Fibroblast of the aortic adventitia (primary cell): ENCODE measurements at places on chromosomes 3 and 15.

GRCh38 chr15:60315878-60316277 lies 81.9 kb downstream of the ANXA2 start:
- no peak for DNase-seq

DNA sequence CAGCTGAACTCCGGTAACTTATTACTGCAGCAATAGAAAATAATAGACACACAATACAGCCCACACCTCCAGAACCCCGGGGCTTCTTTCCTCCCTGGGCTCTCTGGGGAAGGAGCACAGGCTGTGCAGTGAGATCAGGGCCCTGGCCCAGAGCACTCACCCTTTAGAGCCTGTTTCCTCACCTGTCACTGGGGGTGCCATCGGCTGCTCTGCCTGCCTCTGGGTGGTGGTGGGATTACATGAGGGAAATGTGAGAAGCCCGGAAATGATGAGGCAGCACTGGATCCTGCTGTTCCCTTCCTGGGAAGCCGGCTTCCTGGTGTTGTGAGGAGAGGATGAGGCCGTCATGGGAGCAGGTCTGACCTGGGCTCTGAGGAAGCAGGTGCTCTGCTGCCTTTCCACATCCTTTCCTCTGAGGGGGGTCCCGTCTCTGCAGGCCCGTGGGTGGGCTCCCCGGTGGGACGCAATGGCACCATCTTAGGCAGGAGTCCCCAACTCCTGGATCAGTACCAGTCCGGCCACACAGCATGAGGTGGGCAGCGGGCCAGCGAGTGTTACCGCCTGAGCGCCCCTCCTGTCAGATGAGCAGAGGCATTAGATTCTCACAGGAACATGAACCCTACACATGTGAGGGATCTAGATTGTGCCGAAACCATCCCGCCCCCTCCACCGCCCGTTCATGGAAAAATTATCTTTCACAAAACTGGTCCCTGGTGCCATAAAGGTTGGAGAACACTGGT lies 220.9 kb upstream of the CTDSPL start:
- DNase-seq: no peak

- no peak for DNase-seq
These were observed 428.3 kb downstream of the CNTN4 start for GRCh38 chr3:2526926-2527325.

GRCh38 chr15:92893200-92893599 lies 6.9 kb upstream of the CHD2 start:
- no peak for DNase-seq

DNA sequence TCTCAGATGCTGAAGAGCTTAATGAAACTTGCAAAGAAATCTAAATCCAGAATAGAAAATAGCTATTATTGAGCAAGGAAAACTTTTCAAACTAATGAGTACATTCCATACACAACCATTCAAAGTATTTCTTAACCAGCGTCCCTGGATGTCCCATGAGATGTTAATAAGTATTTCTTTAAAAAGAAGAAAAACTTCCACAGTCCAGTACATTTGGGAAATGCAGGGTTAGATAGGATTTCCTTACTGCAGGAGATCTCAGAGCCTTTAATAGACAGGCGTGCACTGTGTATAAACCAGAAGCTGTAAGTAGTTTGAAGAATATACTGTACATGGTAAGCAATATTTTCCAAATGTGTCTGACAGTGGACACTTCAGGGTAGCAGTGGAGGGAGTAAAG lies 29.6 kb upstream of the BHLHE40 start:
- peak; percentile 20 for DNase-seq

DNA sequence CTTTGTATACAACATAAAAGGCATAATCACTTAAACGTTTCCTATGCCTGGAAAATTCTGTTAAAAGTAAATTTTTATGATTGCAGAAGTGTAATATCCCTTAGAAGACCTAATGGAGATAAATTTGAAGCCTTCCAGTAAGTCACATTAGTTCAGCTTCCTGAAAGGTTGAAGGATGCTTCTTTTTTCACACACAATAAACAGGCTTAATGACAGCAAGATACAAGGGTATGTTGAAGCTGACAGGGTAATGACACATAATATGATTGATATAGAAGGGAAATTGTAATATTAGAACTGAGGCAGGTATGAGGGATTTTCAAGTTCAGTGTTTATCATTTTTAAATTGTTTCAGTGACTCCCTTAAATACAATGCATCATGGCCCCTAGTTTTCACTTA lies 161.8 kb upstream of the NAALADL2 start:
- no peak for DNase-seq

- DNase-seq: no peak
These were observed 14.3 kb upstream of the DHX36 start for GRCh38 chr3:154338570-154338969.

DNA sequence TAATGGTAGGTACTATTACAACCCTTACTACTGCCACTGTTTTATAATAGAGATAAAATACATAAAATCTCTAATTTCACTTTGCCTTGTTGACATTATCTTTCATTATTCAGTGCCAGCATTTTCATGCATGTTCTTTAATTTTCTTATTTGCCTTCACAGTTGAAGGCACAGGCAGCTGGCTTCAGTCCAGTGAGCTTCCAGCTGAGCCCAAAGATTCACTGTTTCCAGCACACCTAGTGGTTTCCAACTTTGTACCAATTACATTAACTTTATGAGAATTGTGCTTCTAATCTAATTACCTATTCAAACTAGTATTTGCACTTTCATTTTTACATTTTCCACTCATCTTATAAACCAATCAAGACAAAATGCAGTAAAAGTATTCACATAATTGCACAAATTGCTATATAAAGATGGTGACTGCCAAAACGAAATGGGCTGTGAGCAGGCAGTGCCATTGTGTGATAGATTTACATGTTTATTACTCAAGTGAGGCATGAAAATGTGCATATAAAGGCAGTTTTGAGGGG lies 228.3 kb downstream of the MFSD1 start:
- DNase-seq: no peak

DNA sequence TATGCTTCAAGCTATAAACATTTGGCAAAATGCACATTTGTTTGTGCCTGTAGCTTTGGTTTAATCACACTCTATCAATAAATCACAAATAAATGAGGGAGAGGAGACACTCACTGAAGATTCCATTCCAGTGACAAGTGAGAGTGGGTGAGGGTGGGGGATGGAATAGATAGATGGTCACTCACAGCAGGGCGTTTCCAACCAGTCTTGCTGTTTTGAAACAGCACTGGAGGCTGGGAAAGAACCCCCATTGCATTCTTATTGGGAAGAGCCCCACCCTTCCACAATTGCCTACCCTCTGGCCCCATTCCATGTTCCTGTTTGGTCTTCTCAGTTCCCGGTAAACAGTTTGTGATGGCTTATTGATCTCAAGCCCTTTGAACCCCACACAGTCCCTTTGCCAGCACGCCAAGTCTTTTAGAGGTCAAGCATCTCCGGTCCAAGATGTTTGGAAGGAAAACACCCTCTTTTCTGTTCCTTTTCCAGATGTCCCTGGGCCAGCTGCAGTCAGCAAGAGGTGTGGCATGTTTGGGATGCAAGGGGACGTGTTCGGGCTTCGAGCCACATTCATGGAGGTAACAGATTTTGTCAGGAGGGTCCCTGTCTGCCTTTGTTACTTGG lies 30.7 kb downstream of the LMCD1 start:
- peak; percentile 64 for DNase-seq

DNA sequence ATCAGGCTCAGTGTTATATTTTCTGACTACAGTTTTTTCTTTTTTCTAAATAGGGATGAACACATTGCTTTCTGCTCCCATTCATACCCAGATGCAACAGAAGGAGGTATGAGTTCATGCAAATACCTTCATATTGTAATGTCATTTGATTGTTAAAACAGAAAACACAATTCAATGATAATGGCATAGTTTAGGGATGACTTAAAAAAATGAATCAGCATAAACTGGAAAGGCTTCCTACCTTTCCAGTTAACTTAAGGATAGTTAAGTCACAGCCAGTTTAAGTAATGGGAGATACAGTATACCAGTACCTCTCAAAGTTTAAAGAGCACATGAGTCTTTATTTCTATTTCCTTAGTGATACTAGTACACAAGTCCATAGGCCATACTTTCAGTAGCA lies 24.9 kb downstream of the KNL1 start:
- peak; percentile 37 for DNase-seq

- DNase-seq: peak; percentile 16
These were observed 790 bp downstream of the PARP14 start for GRCh38 chr3:122681284-122681973.

- DNase-seq: peak; percentile 86
These were observed 37.7 kb downstream of the PLD1 start for GRCh38 chr3:171772427-171773056.

DNA sequence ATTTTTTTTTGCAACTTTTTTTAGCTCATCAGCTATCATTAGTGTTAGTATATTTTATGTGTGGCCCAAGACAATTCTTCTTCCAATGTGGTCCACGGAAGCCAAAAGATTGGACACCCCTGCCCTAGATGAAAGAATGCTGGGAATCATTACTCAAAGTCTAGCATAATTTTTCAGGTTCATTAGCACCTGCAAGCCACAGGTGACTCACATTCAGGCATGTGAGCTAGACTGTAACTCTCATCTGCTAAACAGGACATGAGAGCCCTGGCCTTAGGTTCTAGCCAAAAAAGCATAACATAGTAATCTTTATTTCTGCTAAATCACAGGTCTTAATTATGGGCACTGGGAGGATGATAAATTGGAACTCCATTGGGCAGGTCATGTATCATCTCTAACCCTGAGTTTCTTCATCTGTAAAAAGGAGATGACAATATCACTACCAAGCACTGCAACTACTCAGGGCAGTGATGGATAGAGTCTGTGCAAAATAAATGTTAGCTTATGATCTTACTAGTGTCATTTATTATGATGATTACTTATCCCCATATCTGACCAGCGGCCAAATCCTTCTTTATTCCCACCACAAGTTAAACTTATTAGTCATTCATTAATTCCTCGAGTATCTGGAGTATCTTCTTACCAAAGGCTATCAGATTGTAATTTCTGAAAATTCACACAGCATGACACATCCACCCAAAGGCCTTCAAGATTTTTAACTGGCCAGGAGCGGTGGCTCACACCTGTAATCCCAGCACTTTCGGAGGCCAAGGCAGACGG lies 125.0 kb downstream of the PLD1 start:
- DNase-seq: peak; percentile 3

DNA sequence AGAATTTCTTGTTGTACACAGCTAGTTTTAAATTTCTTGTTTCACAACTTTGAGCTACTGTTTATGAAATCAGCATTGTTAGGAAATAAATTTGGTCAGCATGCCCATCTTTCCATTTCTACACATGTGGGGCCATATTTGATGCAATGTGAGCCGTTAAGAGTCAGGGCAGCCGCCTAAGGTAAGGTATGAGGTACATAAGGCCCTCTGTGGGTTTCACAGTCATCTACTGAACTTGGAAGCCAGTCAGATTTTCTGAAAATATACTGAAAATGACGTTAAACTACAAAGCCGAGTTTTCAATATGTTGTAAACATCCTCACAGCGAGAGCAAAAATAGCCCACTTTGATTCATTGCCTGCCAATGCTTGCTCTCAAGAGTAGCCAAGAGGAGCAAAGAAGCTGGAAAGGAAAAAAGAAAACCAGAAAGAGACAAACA lies 94.7 kb upstream of the PDZRN3 start:
- peak; percentile 72 for DNase-seq

DNA sequence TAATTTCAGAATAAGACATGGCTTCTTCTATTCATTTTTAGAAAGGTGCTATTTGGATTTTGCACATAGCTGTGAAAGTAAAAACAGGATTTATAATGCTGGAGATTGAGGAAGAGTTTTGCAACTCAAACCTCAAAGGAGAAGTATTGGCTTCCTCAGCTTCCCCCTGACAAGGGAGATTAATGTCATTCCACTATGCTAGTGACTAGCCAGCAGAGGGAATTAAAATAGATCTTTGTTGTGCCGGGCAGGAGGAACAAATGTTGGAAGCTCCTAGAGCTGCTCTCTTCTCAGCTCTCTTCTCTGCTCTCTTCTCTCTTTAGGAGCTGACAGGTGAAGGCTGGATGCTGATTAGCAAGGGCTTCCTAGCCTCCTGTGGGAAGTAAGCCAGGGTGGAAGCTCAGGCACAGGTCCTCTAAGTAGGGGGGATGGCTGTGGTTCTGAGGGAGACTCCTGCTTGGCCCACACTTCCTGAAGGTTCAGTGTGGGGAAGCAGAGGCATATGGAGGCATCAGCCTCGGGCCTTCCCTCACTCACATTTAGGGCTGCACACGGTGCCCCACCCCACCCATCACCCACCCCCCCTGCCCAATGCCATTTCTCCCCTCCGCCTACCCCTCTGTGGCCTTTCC lies 29.6 kb downstream of the CX3CR1 start:
- peak; percentile 53 for DNase-seq

GRCh38 chr15:52018244-52018643 lies 775 bp upstream of the MAPK6 start:
- DNase-seq: no peak

- no peak for DNase-seq
These were observed 43.6 kb downstream of the PIK3R4 start for GRCh38 chr3:130702985-130703384.

GRCh38 chr3:6862041-6862879 lies 1.3 kb downstream of the GRM7 start:
- DNase-seq: no peak

- DNase-seq: no peak
These were observed 161.5 kb downstream of the TBC1D5 start for GRCh38 chr3:17580901-17581300.
